ENCODE measurements at places on chromosomes 13 and 19.

DNA sequence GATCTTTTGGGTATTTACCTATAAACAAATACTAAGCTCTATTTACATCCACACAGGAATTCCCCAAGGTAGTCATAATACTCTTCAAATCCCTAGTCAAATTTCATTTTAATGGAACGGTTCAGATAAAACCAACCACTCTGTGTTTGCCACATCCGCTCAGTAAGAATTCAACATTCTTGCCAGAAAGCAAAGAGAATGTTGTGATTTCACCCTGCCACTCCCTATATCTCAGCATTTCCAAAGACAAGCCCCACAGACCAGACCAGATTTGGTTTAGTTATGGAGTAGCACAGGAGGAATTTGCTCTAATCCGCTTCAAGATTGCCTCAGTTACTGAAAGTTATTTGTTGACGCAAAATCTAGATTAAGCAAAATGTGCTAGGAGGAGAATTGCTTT, 105.6 kb upstream of the SERP2 start:
- DNase-seq, result peak; percentile 92

- no peak for DNase-seq
Measured at GRCh38 chr13:111926501-111927180, 140.3 kb upstream of the SOX1 start.

GRCh38 chr13:110107568-110108347, 199.2 kb downstream of the COL4A1 start:
- no peak for DNase-seq

DNA sequence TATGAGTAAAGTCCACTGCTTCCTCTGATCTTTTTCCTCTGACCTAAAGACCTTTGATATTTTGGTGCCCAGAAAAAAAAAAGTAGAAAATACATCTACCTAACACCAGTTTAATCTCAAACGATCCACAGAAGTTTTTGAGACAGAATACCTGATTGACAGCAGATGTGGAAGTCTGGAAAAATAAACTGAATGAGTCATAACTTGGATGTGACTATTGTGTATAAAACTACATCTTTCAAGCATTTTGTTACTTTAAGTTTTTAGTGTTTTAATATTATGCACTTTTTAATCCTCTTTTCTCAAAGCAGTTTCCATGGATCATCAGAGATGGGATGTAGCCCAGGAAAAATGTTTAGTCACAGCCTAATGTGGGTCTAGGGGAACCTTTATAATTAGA, 216.1 kb downstream of the SLITRK1 start:
- DNase-seq, result no peak

DNA sequence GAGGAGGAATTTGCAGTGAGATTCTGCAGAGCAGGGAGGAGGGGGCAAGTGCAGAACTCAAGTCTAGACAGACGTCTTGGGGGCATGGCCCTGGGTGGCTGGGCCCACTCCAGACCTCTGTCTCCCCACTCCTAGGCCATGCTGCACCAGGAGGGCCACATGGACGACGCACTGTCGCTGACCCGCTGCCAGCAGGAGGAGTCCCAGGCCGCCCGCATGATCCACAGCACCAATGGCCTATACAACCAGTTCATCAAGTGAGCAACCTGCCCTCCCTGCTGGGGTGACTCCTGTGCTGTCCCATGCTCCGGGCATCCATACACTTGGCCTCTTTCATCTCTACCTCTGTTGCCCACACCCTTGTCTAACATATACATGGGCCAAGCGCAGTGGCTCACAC, 18.1 kb downstream of the RYR1 start:
- no peak for DNase-seq

- no peak for DNase-seq
Measured at GRCh38 chr13:66364346-66364745, 865.8 kb downstream of the PCDH9 start.

- DNase-seq, result no peak
Measured at GRCh38 chr19:28726533-28727479, 486.1 kb downstream of the UQCRFS1 start.

GRCh38 chr13:112753833-112754232, 64.0 kb downstream of the ATP11A start:
- DNase-seq, result no peak

DNA sequence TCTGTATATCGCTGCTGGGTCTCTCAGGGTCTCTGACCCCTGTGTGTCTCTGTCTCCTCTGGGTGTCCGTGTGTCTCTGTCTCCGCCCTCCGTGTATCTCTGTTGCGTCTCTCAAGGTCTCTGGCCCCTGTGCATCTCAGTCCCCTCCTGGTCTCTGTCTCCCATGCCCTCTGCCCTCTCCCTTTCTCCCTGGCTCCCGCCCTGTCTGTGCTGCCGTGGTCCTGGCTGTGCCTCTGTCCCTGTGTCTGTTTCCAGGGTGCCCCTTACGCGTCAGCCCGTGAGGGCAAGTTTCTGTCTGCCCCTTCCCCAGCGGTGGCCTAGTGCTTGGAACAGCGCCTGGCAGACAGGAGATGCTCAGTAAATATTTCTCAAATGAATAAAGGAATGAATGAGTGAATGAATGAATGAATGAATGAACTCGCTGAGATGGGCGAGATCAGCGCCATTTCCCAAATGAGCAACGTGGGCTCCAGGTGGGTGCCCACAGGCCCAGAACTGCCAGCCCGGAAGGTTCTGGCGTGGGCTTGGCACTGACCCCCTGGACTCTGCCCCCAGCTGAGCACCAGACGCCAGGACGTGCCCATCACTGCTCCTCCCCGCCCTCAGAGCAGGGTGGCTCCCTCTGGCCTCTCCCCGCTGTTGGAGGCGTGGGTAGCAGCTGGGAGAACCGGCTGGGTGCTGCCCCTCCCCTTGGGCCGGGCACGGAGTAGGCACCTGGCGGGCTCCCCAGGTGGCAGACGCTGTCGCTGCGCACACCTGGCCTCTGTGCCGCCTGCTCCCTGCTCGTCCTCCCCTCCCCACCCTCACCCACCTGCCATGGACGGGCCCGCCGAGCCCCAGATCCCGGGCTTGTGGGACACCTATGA, at the start of gene SULT2B1:
SULT2B1 (plus strand) TSS at position 736 of the 866 bp plus-strand sequence; CDS start at position 817, 81 bp downstream.
- no peak for DNase-seq

GRCh38 chr19:18282788-18283141, 1.3 kb upstream of the JUND start:
- DNase-seq, result no peak

DNA sequence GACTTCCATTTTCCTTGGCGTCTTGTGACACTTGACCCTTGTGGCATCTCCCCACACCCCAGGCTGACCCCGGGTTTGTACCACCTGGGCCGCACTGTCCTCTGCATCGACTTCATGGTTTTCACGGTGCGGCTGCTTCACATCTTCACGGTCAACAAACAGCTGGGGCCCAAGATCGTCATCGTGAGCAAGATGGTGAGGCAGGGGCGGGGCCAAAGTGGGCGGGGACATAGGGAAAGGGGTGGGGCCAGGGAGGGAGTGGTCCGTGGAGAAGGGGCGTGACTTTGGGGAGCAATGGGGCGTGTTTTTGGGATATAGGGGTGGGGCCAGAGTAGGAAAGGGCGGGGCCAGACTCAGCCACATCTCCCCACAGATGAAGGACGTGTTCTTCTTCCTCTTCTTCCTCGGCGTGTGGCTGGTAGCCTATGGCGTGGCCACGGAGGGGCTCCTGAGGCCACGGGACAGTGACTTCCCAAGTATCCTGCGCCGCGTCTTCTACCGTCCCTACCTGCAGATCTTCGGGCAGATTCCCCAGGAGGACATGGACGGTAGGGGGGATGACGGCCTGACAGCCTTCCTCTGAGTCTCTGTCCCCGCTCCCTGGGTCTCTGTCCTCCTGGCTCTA, 42.8 kb downstream of the TRPM4 start:
- no peak for DNase-seq

DNA sequence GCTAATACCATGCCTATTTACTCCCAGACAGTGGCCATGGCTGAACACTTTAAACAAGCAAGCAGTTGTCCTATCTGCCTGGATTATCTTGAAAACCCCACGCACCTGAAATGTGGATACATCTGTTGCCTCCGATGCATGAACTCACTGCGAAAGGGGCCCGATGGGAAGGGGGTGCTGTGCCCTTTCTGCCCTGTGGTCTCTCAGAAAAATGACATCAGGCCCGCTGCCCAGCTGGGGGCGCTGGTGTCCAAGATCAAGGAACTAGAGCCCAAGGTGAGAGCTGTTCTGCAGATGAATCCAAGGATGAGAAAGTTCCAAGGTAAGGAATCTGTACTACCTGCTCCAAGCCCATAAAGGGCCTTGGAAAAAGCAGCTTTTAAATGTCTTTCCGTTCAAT, 8.6 kb downstream of the RFPL4AL1 start:
- no peak for DNase-seq

DNA sequence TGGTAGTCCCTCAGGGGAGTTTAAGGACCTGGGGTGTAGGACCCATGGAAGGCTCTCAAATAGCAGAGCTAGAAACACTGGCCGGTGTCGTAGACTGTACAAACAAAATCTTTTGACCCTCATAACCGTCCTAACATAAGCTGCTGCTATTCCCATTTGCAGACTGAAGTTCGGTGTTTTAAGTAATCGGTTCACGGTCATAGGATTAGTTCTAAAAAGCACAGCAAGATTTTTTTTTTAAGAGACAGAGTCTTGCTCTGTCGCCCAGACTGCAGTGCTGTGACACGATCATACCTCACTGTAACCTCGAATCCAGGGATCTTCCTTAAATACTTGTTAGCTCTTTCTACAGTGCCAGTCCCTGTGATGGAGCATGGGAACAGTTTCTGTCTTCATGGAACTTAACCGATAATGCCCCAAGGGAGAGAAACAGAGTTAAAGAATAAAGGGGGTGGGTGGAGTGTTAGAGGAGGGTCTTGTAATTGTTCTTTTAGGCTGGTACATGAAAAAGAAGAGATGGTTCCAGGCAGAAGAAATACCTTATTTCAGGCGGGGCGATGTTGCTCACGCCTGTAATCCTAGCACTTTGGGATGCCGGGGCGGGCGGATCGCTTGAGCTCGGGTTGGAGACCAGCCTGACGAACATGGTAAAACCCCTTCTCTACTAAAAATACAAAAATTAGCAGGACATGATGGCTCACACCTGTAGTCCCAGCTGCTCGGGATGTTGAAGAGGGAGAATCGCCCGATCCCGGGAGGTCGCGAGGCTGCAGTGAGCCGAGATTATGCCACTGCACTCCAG, 475 bp upstream of the ZC3H4 start:
- no peak for DNase-seq

DNA sequence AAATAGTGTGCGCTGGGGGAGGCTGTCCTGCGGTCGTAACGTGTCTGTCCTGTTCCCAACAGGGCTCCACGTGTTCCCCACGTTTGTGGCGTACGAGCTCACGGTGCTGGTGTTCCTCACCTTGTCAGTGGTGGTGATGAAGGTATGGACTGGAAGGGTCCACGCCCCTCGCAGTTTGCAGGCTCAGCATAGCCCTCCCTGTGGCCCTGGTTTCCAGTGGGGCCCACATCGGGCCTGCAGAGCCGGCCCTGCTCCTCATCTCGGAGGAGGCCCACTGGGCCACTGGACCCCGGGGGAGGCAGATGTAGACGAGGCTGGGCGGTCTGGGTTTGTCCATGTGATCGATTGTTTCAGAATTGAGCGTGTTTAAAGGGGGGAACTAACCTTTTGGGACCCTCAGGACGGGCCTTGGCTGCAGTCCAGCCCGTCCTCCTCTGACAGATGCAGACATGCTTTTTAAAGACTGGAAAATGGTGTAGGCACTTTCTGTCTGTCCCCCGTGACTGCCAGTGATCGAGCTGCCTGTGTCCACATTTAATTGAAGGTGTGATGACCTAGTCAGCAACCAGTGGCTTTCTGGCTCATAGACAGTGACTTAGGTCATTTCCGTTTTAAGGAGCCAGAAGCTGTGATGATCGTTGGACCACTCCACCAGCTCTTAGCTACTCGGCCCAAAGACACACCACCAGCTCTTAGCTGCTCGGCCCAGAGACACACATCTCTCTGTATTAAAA, 37.1 kb upstream of the TFDP1 start:
- DNase-seq, result peak; percentile 30

DNA sequence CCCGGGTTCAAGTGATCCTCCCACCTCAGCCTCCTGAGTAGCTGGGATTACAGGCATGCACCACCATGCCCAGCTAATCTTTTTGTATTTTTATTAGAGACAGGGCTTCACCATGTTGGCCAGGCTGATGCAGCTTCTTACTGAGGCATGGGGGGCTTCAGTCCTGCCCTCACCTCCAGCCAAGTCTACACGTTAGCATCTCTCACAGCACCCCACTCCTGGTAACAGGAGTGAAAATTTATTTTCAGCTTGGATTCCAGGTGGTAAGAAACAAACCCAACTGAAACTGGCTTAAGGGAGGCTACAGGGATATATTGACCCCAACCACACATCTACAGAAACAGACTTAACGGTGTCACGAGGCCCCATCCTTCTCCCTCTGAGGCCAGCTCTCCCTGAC, 10.6 kb downstream of the NKPD1 start:
- no peak for DNase-seq

DNA sequence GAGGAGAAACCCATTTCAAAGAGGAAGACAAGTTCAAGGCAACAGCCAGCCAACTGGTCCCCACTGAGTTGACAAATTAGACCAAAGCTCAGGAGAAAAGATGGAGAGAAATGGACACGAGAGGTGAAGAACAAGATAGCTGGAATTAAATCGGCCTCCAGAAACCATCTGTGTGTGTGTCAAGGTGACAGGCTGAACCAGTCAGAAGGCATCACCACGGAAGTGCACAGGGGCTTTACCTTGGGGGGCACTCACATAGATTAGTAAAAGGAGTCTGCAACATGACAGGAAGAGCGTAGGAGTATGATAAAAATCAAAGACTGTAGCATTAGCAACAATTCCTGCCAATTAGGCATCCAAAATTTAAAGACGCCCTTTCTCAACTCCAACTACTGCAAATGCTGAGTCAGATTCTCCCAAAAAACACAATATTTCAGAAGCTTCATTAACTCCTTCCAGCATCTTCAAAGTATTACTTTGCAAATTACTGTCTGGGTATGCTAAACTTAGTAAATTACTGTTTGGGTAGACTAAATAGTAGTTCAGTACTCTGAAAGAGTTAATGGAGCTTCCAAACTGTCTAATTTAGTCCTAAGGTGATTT, 66.2 kb downstream of the FOXO1 start:
- DNase-seq, result no peak

DNA sequence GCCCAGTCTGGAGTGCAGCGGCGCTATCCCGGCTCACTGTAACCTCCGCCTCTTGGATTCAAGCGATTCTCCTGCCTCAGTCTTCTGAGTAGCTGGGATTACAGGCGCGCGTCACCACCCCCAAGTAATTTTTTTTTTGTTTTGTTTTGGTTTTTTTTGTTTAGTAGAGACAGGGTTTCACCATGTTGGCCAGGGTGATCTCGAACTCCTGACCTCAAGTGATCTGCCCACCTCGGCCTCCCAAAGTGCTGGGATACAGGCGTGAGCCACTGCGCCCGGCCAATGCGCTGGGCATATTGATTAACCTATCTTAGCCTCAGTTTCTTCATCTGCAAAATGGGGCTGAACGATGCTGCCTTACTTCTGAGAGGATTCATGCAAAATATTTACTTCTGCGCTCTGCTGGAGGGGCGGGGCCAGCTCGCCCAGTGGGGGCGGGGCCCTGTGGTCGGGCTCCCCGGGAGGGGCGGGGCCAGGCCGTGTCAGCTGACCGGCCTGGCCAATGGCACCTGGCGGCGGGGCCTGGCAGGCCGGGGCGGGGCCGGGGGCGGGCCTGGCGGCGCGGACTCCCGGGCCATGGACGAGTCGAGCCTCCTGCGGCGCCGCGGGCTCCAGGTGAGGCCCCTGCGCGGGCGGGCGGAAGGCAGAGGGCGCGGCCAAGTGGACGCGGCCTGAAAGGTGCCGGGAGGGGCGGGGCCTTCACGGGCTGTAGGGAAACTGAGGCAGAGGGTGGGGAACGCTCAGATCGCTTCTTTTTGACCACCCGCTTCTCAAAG, at the start of gene MAST3:
MAST3 (plus strand) TSS at position 562 of the 776 bp plus-strand sequence; CDS start at position 577, 15 bp downstream.
- DNase-seq, result peak; percentile 89

Data from cardiac muscle cell (in vitro differentiated cells and primary cell).